ENCODE measurements at places on chromosomes 1 and 21.

GRCh38 chr1:211469938-211470529 is 21.9 kb downstream of the RD3 start:
- peak; percentile 15 for DNase-seq

DNA sequence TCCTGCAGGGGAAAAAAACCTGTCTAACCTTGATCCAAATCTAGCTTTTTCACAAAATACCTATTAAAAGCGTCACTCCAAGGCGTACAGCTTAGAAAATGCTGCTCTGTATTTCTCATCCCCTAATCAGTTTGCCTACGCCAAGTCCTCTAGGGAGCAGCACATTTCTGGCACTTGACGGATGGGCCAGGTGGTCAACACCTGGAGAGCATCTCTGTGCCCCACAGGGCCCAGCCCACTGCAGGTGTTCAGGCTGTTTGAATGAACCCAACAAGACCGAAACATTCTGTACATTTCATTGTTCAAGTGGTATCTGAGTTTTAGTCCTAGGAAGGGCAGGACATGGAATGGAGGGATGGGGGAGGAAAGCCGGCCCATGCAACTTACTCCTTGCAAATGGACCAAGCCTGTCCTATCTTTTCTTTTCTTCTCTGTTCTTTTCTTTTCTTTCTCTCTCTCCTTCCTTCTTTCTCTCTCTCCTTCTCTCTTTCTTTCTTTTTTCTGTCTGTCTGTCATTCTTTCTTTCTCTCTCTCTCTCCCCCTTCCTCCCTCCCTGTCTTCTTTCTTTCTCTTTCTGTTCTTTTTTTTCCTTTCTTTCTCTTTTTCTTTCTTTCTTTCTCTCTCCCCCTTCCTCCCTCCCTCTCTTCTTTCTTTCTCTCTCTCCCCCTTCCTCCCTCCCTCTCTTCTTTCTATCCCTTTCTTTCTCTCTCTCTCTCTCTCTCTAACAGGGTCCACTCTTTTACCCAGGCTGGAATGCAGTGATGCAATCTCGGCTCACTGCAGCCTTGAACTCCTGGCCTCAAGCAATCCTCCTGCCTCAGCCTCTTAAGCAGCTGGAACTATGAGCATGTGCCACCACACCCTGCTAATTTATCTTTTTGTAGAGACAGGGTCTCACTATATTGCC is 29.1 kb downstream of the IGFN1 start:
- DNase-seq: no peak

DNA sequence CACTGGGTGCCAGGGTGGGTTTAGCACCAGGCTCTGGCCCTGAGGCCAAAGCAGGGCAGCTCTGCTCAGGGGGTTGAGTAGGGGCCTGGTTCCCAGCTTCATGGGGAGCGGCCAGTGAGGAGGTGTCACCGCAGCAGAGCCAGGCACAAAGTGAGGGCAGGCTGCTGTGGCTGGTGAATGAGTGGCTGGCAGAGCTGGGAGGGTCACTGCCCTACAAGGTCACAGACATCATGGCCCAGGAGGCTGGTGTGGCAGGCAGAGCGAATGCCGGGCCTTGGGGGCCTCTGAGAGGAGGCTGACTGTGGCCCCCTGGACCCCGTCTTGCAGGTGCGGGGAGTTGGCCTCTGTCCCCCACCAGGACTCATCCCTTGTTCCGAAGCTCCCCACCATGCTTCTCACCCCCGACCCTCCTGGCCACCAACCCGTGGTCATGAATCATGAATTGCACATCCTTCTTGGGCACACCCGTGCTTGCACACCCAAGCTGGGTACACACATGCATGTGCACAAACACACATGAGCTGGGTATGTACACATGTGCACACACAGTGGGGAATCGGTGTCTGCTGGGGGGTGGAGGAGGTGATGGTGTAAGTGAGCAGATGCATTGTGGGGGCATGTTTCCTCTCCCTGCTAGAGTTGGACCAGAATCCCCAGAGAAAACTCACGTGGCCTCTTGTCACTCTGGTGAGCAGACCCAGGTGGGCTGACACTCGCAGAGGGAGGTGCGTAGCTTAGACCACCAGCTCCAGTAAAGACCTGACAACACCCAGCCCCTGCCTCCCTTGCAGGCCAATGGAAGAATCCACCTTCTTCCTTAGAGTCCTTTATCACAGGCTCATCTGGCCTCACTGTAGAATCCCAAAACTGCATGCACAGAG is 4.8 kb upstream of the GNB1 start:
- DNase-seq: no peak

GRCh38 chr1:50610563-50610962 is 187.3 kb upstream of the DMRTA2 start:
- no peak for DNase-seq

DNA sequence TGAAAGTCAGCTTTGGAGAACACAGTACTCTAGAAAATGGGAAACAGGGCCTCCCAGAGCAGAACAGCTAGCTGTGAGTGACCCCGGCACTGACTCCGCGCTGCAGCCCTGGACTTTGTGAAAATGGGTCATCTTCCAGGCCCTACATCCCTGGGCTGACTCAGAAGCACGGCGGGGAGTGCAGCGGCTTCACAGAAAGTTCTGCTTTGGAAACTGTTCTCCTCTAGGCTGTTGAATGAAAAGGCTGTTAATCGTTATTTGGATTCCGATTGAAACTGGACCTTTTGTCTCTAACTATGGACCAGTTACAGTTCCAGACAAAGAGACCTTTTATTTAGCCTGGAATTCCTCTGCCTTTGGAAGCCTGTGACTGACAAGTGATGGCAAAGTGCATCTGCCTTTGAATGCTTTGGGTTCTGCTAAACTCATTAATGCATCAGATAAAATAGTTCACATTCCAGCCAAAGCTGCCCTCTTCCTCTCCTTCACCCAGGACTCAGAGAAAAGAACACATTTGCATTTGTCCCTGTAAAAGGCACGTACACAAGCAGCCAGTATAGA is 144.9 kb upstream of the HOOK1 start:
- DNase-seq: no peak

GRCh38 chr1:115807723-115808122 is 33.2 kb downstream of the NHLH2 start:
- DNase-seq: peak; percentile 35

DNA sequence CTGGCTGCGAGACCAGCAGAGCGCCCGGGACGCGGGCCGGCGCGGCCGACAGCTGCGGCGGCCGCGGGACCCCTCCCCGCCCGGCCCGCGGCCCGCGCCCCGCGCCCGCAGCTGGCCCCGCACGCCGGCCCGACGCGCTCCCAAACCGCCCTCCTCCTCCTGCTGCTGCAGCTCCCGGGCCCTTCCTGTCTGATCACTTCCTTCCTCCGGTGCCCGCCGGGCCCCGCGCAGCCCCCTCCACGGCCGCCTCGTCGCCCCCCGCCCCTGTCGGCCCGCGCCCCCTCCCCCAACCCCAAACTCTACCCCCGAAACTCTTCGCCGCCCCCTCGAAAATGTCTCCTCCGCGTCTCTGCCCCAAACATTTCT is 594 bp downstream of the LUZP1 start:
- DNase-seq: no peak

DNA sequence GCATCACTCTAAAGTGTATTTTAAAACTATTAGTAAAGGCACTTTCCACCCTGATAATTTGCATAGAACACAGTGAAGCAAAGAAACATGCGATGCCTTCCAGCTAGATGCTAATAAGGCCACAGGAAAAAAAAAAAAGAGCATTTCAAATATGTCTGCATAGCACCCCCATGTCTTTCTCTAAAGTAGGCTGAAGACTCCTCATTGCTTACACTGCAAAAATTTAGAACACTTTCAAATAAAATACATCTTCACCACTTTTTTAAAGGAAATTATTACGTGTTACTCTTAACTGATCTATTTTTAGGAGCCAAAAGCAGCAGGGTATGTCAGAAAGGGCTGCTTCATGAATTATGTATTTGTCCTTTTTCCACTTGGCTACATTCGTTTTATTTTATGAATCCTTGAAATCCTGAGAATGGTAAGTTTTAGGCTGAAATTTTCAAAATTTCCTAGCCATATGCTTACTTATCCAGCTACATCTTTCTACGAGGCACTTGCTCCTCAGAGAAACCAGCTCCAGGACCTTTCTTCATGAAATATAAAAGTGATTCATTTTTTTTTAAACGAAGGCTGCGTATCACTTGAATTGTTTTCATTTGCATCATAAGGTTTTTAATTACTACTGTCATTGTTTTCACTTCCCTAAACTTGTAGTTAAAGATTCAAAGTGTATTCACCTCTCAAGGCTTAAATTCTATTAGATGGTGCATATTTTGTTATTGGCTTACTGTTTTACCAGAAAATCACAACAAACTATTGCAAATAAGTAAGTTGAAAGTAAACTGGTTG is 513.0 kb downstream of the PTPRC start:
- no peak for DNase-seq

DNA sequence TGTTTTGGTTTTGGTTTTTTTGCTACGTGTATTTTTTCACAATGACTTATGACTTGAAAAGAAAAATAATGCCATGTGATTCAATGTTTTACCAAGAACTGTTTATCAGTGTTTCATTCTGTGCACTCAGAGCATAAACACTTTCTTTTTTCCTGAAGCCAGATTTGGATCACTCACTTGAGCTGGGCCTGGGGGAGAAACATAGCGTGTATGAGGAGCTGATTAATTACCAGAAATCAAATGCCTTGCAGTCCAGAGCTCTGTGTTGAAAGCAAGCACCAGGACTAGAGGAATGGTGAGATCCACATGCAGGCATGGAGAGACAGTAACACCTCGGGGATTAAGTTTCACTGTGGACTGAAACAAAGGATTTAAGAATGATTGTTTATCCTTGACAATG is 642.1 kb upstream of the ADGRL2 start:
- DNase-seq: no peak

- no peak for DNase-seq
These were observed 93.9 kb downstream of the ADAMTS1 start for GRCh38 chr21:26751305-26751704.

DNA sequence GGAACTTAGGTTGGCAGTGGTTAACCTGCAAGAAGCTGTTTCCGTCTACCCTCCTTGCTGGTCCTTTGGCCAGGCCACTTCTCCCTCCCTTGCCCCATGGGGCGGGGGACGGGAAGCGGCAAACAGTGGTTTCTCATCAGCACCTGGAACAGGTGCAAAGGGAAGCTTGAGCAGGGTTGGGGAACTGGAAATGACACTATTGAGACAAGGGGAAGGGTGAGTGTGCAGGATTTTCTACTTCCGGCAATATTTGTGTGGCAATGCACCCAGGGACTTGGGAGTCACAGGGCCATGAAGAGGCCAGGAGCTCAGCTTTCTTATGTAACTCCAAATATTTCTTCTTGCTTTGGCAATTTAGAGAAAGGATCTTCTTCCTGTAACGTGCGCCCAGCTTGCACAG is 29.0 kb upstream of the SARS1 start:
- DNase-seq: no peak

DNA sequence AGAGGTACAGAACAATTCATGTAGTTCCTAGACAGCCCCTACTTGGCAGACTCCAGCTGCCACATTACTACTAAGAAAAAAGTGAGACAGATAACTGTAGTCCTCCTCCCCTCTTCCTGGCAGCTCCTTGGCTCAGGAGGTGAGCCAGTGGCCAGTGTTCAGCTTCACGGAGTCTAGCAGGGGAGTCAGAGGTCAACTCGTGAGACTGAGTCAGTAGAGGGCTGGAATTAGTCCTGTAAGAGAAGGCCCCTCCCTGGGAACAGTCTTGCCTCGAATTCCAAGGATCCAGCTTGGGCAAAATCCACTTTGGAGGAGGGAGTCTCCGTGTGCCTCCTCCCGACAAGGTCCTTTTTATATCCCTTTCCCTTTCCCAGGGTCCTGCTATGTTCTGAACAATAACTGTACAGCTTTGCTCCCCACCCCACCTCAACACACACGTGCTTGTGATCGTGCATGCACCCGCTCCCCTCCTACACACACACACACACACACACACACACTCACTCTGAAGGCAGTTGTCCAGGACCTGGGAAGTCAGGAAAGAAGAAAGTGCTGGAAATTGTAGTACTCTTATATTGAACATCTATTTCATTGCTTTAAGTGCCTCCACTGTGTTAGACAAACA is 22.5 kb upstream of the SLC27A3 start:
- no peak for DNase-seq

- DNase-seq: no peak
These were observed 49.7 kb downstream of the PACC1 start for GRCh38 chr1:212364985-212365384.

GRCh38 chr1:155472491-155473083 is 90.0 kb downstream of the ASH1L start:
- DNase-seq: no peak

GRCh38 chr1:228768355-228769000 is 33.2 kb downstream of the RHOU start:
- no peak for DNase-seq

GRCh38 chr1:64093941-64094340 is 109.5 kb upstream of the UBE2U start:
- no peak for DNase-seq

GRCh38 chr1:153474347-153474746 is 13.9 kb upstream of the S100A7 start:
- DNase-seq: no peak

DNA sequence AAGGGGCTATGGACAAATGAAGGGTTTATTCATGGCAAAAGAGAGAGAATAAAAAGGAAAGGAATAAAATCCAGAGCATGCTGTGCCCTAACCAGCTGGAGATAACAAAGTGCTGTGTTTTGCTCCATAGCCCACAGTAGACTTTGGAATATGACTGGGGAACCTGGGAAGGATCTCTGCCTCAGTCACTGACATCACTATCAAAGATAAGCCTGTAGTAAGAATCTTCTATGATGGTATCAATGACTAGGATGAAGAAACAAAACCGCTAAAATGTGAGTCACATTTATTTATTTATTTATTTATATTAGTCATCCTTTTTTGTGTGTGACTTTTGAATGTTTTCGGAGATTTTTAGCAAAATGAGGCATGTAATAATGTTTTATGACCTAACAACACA is 56.3 kb downstream of the NVL start:
- peak; percentile 62 for DNase-seq

GRCh38 chr1:236677641-236678235 is 8.6 kb upstream of the ACTN2 start:
- no peak for DNase-seq

DNA sequence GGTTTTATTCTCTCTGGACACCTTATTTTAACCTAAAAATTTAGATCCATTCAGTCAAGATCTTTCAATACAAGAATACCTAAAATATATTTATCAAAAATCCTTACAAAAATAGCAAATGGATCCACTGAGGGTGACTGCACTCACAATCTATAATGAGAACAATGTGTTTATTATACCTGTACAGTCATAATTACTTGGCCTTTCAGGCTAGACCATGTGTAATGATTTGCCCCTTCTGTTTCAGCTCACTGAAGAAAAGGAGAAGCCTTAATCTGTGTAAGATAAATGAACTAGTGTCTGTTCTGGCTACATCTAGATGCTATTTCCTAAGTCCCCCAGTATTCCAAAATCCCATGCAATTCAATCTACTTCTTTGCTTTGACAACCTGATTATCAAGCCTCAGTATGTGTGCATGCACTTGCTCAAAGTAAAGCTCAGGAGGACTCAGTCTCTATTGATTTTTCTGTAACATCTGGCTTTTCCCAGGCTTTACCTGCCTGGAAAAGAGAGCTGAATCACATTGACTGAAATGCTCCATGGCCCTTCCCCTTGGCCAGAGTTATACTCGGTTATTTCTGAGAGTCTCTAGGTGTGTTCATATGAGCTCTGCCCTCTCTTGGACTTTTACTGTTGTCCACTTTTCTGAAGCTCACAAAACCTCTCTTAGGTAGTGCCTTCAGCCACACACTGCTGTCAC is 27.6 kb downstream of the CRP start:
- no peak for DNase-seq

- no peak for DNase-seq
These were observed 94.1 kb downstream of the ADARB1 start for GRCh38 chr21:45168522-45168921.
